Colonic mucosa (tissue), 4 donors: ENCODE measurements at places on chromosomes 11 and 22. TPM values are rescaled to one million over a fixed set of nuclear protein-coding genes. Genes with fewer than 3 reads are reported as not detected.

DNA sequence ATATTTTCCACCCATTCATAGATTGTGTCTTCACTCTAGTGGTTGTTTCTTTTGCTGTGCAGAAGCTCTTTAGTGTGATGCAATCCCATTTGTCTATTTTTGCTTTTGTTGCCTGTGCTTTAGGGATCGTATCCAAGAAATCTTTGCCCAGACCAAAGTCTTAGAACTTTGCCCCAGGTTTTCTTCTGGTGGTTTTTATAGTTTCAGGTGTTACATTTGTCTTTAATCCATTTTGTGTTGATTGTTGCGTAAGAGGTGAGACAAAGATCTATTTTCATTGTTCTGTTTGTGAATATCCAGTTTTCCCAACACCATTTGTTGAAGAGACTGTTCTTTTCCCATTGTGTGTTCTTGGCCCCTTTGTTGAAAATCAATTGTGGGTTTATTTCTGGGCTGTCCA, 6.4 kb downstream of the IL10RA start:
- no peak for DNase-seq

Gene DEFB131B
- not detected for total RNA-seq

- no peak for DNase-seq
Observed at GRCh38 chr11:60931917-60932316, 7.7 kb downstream of the TMEM132A start.

Gene SCUBE2
- total RNA-seq: 7.5 TPM

GRCh38 chr11:61092908-61093763, 9.2 kb upstream of the CD5 start:
- DNase-seq: no peak

Gene PDXP
- total RNA-seq: 24.5 TPM

DNA sequence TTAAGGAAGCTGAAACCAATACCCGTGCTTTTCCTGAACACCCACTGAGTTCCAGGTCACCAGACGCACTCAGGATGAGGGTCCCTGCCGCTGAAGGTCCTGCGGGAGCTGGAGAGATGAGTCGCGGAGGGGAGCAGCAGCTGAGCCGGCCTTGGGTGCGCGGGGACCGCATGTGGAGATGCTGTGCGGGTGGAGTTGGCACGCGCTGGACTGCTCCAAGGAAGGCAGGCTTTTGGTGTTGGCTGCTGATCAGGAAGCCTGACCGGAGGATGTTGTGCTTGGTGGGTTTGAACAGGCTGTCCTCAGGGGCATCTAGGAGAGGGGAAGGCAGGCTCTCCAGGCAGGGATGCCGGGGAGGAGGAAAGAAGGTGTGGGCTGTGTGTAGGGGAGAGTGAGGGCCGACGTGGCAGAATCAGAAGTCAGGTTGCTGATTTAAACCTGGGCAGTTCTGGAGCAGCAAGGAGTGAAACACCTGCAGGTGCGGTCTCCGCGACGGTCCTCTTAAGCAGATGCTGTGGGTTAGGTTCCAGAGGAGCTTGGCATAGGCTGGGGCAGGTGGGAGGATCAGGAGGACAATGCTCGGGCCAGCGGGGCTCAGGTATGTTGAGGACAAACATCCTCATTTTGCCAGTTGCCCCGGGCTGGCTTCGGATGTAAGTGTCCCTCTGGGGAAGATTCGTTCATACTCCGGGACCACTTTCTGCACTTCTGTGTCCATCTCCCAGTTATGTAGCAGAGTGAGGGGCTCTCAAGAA, 197.5 kb upstream of the B3GAT1 start:
- no peak for DNase-seq

GRCh38 chr11:131464461-131464860, 94.0 kb downstream of the NTM start:
- DNase-seq: no peak

- no peak for DNase-seq
Observed at GRCh38 chr22:49119551-49119952, 708.1 kb downstream of the BRD1 start.

GRCh38 chr22:48474881-48475280, 1352.8 kb downstream of the BRD1 start:
- DNase-seq: no peak

GRCh38 chr11:34809191-34810106, 106.7 kb downstream of the APIP start:
- DNase-seq: no peak

DNA sequence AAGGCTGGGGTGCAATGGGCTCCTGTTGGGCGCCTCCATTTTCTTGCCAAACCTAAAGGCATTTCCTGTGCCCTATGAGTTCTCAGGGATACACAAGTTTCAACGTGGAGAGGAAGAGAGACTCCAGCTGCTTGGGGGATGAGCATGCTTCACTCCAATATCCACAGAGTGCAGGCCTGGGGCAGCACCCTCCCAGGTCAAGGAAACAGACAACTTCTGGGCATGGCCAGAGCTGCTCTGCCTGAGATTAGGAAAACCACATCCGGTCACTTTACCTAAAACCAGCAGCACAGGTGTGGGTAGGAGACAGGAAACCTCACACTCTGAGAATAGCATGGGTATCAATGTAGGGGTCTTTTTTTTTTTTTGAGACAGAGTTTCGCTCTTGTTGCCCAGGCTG, 28.7 kb downstream of the TMEM184B start:
- DNase-seq: no peak

Gene GAL3ST1
- 18.8 TPM for total RNA-seq
